Activated CD4-positive, alpha-beta T cell treated with anti-CD3 and anti-CD28 coated beads, Interleukin-2, amount 10 ng/mL, durations not matched to agents 7 days and 5 days (primary cell): ENCODE measurements at places on chromosomes 2 and 18.

- DNase-seq, result no peak
Observed at GRCh38 chr2:225033440-225034318, 8.6 kb downstream of the DOCK10 start.

DNA sequence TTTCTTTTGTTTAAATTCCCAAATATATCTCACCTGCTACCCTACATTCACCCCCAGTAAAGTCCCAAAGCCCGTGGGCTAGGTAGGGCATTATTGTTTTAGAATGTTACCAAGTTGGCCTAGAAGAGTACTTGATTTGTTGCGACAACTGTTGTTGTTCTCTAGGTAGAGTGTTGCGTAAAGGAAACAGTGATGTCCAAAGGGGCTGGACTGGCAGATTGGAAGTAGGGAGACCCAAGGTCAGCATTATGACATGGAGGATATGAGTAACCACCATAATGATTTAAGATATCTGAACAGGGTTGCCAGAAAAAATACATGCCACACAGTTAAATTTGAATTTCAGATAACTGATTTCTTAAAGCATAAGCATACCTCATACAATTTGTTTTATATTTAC lies 39.2 kb downstream of the SCN1A start:
- no peak for DNase-seq

DNA sequence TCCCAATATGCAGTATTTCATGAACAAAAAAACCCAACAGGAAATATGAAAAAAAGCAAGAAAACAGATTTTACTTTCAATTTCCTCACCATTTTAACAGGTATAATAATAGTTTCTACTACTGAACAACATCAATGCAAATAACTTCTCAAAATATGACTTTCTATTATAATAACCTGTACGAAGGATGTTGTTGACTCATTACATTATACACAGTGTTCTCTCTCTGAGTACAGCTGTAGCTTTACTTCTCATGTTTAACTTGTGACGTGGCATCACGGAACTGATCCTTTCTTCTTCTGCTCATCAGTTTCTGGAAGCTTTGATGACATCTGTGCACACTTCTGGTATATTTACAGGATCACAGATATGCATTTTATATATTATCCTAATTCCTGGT lies 40.0 kb downstream of the FAM228A start:
- DNase-seq, result no peak

DNA sequence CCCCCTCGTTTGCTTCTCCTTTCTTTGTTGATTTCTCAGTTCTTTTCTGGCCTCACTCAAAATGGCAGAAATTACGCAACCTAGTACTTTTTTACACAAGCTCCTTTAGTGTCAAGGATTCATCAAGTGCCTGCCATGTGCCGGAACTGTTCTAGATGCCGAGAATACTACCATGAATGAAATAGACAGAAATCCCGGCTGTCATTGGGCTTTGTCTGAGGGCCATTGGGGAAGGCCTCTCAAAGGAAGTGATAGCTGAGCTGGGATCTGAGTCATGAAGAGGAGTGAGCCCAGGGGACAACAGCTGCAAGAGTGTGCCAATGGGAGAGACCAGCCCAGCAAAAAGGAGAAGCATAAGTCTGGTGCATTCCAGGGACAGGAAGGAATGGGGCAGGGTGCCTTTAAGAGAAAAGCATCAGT lies 34.3 kb upstream of the PPP1CB start:
- DNase-seq, result no peak

DNA sequence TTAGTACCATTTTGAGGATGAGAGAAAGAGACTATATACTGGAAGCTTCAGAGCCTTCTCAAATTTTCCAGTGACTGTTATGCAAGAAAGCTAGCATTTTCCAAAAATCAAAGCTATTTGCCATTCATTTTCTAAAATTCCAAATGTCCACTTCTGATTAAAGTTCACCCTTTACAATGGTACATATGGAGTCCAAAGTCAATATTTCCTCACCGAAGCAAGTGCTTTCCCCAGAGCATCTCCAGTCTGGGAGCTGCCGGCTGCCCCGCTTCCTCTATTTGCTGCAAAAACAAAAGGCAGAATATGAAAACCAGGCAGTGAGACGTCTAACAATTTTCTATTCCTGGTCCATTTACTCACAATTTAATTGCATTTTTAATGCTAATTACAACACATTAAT lies 302.0 kb upstream of the CCDC68 start:
- no peak for DNase-seq

DNA sequence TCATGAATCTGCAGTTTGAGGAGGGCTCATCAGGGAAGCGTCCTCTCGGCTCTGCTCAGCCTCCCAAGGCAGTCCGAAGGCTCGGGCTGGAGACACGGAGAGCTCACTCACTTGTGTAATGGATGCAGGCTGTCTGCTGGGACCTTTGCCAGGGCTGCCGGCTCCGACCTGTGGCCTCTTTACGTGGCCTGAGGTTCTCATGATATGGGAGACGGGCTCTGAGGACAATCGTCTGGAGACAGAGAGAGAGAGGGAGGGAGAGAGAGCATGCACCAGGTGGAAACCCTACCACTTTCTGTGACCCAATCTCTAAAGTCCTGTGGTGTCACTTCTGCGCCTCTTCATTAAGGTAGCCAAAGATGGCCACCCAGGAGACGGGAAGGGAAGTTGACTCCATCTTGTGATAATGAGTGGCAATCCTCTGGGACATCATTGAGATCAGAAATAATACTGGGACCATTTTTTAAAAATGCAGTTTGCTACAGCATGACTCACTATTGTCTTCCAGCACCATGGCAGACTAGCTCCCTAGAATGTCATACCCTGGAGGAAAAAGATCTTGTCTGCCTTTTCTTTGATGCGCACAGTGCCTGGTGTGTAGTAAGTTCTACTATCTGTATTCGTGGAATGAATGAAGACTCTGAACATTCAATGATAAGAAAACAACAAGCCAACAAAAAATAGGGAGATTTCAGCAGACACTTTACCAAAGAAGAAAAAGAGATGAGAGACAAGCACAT lies 60.2 kb downstream of the CD8B2 start:
- no peak for DNase-seq

DNA sequence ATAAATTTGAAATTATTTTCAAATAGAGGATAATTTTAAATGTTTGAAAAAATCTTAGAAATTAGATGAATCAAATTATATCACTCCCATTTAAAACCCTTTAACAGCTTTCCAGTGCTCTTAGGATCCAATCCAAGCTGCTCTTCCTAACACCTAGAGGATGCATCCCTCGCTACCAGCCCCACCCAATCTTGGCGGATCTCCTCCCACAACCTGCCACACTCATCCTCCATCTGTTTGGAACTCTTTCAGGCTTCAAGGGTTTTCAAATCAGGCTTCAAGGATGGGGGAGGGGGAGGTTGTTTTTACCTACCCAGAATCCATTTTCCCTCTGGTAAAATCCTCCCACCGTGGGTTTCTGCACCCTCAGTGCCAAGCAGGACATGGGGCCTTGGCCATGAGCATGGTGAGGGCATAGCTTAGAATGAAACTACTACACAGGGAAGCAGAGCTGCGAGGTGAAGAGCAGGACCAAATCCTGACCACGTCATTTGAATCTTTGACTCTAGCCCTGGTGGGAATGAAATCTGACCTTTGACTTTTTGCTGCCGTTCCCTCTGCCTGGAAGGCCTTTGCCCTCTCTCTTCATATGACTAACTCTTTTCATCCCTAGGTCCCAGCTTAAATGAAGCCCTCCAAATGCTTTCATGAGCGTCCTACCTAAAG lies 113.0 kb upstream of the MAPRE2 start:
- DNase-seq, result no peak

DNA sequence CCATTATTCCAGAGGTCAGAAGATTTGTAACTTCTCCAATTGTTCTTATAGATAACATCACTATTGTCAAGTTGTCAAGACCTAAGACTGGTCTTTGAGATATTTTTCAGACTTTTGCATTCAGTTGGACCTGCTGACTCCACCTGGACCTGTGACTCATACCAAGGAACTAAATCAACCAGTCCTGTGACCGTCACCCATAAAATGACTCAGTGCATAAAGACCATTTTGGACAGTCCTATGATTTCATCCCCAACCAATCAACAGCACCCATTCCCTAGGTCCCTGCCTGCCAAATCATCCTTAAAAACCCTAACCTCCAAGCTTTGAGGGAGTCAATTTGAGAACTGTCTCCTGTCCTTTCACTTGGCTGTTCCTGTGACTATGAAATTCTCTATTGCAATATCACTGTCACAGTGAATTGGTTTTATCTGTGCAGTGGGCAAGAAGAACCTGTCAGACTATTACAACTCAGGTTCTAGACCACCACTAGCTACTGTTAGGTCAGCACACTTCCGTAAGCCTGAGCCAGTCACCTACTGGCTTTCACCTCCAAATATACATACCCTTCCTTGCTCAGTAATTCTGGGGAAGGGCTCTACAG lies 17.1 kb downstream of the DPP4 start:
- no peak for DNase-seq

GRCh38 chr18:54867131-54867530 lies 38.9 kb downstream of the RAB27B start:
- no peak for DNase-seq

DNA sequence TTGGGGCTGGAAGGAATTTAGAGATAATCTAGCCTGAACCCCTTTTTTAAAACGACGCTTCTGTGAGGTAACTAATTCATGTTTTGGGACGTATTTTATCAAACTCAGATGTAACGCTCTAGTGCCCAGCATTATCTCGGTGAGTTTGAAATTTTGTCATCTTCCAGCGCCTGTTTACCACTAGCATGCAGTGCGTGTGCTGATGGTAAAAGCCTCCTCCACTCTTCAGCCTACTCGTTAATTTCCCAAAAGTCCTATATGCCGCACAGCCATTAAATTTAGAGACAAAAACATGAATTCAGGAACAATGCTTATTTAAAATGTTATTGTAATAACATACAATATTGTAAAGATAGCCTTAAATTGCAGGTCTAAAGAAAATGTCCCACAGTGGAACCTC lies 2.8 kb downstream of the ZCCHC2 start:
- DNase-seq, result no peak

DNA sequence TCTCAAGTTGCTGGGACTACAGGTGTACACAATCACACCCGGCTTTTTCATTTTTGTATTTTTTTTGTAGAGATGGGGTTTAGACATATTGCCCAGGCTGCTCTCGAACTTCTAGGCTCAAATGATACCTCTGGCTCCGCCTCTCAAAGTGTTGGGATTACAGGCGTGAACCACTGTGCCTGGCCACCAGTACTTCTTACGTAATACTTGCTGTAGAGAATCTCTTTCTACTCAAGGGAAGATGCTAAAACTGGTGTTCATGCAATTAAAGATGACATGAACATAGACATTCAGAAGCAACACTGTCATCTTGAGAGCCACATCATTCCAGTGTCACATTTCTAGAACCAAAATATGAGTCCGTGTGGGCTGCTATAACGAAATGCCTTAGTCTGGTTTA lies 53.7 kb upstream of the FRZB start:
- no peak for DNase-seq

- DNase-seq, result no peak
Observed at GRCh38 chr18:70322928-70323327, 34.1 kb downstream of the SOCS6 start.

GRCh38 chr18:51821610-51822009 lies 518.4 kb upstream of the DCC start:
- no peak for DNase-seq

- no peak for DNase-seq
Observed at GRCh38 chr18:3350566-3351527, 88.9 kb downstream of the MYL12B start.

DNA sequence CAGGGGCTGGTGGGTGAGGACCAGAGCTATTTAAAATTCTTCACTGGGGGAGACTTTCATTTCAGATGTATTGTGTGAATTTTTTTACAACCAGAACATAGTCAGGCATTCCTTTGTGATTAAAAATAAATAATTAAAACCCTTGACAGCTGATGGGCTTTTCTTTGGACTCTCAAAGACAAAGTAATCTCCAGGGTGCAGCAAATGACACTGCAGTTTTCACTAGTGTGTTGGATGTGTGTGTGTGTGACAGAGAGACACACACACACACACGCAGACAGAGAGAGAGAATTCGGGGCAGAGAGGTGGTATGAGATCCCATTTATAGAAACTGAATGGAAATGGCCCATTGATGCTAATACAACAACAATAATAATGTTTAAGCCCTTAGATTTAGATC lies 10.3 kb upstream of the GALNT14 start:
- DNase-seq, result no peak

DNA sequence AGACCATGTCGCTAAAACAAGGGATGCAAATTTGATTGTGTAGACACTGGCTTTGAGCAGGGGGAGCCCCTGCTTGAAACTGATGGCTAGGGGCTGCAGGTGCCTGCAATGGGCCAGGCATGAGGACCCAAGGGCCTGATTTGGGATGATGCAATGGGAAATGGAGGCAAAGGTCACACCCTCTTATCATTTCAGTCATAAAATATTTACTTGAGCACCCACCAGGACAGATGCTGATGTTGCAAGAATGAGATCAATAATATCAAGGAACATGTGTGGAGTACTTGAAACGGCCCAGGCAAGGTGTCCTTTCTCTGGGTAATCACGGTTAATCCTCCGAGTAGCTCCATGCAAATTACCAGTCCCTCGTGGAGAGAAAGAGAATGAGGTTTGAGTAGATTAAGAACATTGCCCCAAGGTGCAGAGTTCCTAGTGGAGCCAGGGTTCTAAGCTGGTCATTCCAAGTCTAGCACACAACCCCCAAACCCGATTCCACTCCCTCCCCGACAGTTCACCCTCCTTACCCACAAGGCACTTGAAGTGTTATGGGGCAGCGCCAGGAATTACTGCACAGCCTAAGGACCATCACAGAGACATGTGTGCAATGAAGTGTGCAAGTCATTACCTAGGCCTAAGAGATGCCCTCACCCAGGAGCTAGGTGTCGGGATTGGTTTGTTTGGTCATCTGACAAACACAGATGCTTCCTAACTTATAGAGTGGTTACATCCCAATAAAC lies 14.0 kb upstream of the TMBIM1 start:
- no peak for DNase-seq

- DNase-seq, result no peak
Observed at GRCh38 chr18:79401494-79402208, 5.9 kb downstream of the NFATC1 start.

DNA sequence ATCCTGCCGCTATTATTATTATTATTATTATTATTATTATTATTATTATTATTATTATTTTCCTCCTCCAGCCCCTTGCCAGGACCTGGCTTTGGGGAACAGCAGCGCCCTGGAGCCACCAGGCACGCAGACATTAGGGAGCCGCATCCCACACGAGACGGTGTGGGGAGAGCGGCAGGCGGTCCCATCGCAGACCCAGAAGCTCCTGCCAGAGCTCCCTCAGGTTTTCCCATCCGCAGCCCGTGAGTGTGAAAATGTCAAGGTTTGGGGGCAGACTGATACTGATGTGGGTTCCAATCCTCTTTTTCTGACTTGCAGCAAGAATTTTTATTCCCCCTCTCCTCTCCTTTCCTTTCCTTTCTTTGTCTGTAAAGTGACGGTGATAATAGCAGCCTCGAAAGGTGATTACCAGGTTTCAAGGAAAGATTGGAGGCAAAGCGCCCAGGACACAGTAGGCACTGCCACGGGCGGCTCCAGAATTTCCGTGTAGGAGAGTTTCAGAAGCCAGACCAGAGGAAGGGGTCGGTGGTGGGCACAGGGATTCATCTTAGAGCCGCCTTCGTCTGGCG lies 816 bp downstream of the SCTR start:
- no peak for DNase-seq
